ENCODE measurements at places on chromosomes 2 and 18.

GRCh38 chr2:69225933-69226332 lies 161.1 kb downstream of the GFPT1 start:
- DNase-seq = no peak

DNA sequence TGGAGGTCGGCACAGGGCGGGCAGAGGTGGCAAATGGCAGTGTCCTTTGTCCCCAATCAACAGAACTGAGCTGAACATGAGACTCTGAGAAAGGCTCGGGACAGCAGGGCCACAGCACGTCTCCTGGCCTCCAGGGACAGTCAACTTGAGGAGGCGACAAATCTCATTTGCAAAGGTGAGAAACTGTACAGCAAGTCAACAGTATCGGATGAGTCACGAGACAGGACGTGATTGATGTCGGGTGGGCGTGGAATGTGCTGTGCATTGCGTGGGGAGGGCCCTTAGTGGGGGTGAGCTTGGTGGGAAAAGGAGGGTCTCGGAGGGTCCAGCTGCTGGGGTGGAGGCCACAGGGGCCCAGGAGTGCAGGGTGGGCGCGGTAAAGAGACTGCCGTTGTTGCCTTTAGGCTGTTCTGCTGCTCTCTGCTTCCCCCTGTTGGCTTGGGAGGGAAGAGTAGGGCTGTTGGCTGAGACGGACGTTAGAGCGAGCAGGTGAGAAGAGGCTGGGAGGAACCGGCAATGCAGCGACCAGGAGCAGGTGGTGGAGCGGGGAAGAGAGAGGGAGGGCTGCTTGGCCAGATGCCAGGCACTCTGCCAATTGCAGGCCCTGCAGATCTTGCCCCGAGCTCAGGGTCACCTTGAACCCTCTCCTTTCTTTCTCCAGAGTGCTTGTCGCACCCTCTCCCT lies 164.3 kb downstream of the BCL2 start:
- DNase-seq = peak; percentile 85

- no peak for DNase-seq
Measured at GRCh38 chr18:42765302-42765701, 350.2 kb downstream of the RIT2 start.

DNA sequence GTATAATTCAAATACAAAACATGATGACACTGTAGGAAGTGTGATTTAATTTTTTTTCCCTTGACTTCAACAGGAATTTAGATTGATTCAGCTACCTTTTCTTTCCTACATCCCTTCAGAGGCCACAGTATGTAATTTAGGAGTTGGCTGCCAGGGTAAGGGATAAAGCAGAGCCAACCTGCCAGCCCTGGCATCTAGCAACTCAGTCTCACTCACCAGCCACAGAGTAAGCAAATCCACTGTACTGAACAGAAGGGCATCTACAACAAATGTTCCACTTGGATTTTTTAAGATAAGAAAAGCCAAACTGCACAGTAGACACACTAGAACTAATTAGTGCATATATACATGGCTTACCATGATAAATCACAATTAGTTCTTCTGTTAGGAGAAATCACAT lies 54.3 kb upstream of the PEX13 start:
- DNase-seq = no peak

GRCh38 chr18:48752928-48753327 lies 197.8 kb downstream of the SMAD7 start:
- DNase-seq = peak; percentile 56

DNA sequence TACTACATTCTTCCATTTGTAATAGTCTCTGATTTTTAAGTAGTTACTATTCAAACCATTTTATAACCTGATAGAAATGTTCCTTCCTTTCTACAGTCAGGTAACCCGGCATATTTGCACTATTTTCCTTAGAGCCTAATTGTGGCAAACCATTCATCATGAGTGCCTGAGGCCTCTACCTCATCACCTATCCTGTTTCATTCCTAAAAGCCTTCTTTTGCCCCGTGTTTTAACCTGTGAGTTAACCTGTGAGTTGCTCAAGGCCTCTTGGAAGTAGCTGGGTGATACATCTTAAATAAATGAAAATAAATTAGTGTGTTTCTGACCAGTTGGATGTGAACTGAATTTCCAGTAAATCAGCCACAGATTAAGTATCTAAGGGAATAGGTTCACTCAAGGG lies 6.5 kb upstream of the KLHL29 start:
- DNase-seq = no peak

DNA sequence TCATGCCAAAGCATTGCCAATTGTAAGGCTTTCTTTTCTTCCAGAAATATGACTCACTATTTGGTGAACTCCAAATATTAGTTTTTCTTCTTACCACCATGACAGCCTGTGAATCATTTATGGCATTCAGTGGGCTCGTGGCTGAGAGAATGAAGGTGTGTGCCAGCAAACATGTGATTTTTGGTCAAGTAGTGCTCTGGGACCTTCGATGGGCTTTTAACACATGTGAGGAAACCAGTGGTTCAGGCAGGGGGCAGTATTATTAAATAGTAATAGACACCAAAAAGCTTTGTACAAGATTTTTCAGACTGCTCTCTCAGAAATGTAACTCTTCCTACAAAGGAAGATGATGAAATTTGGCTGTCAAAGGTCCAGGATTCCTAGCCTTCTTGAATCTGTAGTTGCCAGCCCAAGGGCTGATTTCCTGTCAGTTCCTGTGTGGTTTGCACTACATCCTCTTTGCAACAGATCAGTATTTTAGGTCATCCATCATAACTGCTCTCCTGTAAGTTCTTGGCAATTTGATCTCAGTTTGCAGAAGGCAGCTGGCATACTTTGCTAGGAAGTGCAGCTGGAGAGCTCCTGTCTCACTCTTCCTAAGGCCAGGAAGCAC lies 64.3 kb downstream of the BABAM2 start:
- DNase-seq = peak; percentile 27

DNA sequence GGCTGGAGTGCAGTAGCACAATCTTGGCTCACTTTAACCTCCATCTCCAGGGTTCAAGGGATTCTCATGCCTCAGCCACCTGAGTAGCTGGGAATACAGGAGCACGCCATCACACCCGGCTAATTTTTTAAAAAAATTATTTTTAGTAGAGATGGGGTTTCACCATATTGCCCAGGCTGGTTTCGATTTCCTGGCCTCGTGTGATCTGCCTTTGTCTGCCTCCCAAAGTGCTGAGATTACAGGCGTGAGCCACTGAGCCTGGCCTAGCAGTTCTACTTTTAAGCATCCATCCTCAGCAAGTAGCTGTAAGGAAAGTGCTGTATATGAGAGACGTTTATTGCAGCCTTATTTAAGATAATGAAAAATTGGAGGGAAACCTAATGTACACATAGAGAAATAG lies 79.7 kb downstream of the ZDBF2 start:
- DNase-seq = no peak

- no peak for DNase-seq
Measured at GRCh38 chr18:63808125-63808524, 32.9 kb downstream of the SERPINB7 start.

- no peak for DNase-seq
Measured at GRCh38 chr2:38652431-38653273, 13.3 kb upstream of the GALM start.

DNA sequence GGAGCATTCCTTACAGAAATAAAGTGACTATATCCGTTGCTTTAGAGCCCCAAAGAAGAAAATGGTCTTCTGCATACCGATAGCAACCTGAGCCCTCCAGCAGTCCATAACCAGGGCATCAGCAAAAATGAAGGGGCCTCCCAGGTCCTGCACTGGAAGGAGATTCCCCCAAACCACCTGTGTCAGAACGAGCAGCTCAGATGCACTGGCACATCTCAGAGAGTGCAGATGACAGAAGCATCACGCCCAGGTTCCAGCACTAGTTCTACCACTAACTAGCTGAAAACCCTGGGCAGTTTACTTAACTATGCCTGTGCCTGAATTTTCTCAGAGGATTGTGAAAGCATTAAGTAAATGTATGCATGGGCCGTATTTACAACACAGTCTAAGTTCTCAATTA lies 466.7 kb upstream of the MYT1L start:
- DNase-seq = no peak

GRCh38 chr2:122029945-122030344 lies 274.5 kb downstream of the TSN start:
- DNase-seq = no peak

DNA sequence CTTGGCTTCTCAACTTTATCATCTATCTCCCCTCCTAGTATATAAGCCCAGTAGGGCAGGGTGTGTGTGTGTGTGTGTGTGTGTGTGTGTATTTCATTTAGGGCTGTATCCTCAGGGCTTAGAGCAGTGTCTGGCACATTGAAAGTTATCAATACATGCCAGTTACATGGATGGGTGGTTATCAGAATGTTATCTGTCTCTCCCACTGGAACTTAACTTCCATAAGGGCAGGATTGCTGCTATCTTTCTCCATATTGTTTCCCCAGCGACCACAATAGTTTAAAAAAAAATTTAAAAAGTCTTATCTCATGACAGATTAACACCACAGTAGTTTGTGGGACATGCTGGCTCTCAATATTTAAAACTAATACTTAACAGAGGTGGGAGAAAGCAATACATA lies 488.9 kb downstream of the PLCL1 start:
- no peak for DNase-seq

- no peak for DNase-seq
Measured at GRCh38 chr2:71595569-71595968, 142.2 kb downstream of the DYSF start.

- no peak for DNase-seq
Measured at GRCh38 chr2:11742317-11742701, 4.1 kb upstream of the LPIN1 start.

GRCh38 chr2:55010149-55010591 lies 40.1 kb downstream of the RTN4 start:
- peak; percentile 42 for DNase-seq

- no peak for DNase-seq
Measured at GRCh38 chr18:23719634-23720201, 30.5 kb downstream of the LAMA3 start.

DNA sequence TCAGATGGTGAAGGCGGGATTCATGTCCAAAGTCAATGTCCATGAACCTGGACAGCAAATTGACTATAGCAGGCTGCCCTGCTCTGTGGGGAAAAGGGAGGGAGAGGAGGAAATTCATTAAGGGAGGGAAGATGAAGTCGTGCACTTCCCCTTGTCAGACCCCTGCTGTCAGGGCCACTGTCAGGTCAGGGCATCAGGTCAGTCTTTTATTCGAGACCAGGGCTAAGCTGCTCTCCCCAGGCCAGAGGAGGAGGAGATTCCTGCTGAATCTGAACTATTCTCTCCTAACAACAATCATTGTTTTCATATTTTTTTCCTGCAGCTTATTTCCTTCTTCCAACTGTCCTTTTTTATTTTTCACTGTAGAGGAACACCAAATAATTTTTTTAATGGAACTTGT lies 17.2 kb downstream of the CNDP1 start:
- DNase-seq = no peak

DNA sequence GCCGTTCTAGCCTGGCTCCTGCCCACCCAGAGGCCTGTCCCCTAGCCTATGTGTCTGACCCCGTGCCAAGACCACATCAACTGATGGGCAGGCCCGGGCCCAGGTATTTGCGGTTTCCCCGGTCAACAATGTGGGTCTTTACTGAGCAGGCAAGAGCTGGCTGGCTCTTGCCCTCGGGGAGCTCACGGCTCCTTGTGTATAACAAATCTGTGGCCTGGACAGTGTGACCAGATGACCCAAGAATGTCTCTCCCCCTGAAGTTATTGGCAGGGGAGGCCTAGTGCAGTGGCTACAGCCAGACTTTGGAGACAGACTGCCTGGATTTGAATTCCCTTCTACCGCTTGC lies 179.6 kb downstream of the KLHL29 start:
- DNase-seq = no peak

Data from kidney (tissue), 22 donors.